ENCODE measurements at places on chromosomes 16 and 17.

DNA sequence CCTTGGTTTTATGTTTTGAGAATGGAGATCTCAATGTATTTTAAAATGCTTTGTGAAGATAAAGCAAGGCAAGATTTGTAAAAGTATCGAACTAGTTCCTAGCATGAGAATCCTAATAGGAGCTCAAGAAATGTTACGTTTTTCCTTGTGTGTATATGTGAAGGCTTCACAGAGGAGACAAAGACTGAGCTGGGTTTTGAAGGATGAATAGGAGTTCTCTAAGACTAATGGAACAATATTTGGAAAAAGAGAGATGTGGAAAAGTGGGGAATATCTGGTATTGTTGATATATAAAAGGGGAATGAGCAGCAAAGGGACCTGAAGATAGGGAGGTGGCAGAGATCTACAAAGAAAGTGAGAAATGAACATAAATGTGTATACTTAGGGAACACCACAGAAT, 127.4 kb downstream of the SNX11 start:
- no peak for DNase-seq

- no peak for DNase-seq
Measured at GRCh38 chr16:49697631-49698452, 158.1 kb downstream of the ZNF423 start.

- DNase-seq = no peak
Measured at GRCh38 chr16:52141871-52142270, 405.1 kb downstream of the TOX3 start.

- no peak for DNase-seq
Measured at GRCh38 chr16:68496689-68497088, 42.4 kb upstream of the ZFP90 start.

GRCh38 chr16:12155235-12155634, 178.7 kb downstream of the SNX29 start:
- DNase-seq = no peak

- DNase-seq = no peak
Measured at GRCh38 chr17:9383826-9384225, 191.8 kb downstream of the STX8 start.

DNA sequence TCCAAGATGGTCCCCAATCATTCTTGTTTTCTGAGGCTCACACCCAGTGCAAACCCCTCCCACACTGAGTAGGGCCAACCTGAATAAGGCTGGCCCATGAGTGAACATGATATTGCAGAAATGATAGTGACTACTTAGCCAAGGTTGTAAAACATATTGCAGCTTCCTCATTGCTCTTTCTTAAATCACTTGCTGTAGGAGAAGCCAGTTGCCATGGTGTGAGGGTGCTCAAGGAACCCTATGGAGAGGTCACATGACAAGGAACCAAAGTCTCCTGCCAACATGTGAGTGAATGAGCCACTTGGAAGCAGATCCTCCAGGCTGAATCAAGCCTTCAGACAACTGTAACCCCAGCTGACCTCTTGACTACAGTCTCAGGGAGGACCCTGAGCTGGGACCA, 191.4 kb downstream of the RGS9 start:
- DNase-seq = no peak

- no peak for DNase-seq
Measured at GRCh38 chr17:69575346-69575761, 160.9 kb downstream of the MAP2K6 start.

DNA sequence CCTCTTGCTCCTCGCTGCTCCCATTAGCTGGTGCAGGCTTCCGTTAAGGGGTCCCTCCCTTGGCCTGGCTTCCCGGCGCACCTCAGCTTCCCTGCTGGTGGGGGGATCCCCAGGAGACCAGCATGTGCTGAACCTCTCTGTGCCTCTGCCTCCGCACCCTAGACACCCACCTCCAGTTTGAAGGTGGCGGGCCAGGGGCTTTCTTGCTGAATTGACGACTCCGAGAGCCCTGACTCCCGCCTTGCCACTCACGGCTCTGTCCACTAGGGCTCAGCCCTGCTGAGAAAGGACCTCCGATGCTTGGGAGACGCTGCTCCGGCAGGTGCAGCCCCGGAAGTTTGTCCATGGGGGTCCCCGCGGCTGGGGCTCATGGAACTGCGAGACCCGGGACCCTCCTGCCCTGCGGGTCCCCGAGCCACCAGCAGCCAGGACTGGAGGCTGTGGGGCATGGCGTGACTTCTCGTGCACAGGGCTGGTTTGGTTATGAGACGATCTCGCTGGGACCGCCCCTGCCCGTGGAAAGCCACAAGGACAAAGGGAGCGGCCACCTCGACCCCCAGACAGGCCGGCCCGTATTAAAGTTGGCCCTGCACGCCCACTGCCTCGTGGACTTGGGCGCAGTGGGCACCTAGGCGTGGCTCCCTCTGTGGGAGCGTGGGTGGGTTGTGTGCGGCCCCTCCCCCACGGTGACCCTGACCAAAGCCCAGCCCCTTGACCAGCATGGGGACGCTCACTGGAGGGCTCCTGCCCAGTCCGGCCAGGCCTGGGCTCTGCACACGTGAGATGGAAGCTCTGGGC, 8.1 kb downstream of the CHMP6 start:
- DNase-seq = no peak

DNA sequence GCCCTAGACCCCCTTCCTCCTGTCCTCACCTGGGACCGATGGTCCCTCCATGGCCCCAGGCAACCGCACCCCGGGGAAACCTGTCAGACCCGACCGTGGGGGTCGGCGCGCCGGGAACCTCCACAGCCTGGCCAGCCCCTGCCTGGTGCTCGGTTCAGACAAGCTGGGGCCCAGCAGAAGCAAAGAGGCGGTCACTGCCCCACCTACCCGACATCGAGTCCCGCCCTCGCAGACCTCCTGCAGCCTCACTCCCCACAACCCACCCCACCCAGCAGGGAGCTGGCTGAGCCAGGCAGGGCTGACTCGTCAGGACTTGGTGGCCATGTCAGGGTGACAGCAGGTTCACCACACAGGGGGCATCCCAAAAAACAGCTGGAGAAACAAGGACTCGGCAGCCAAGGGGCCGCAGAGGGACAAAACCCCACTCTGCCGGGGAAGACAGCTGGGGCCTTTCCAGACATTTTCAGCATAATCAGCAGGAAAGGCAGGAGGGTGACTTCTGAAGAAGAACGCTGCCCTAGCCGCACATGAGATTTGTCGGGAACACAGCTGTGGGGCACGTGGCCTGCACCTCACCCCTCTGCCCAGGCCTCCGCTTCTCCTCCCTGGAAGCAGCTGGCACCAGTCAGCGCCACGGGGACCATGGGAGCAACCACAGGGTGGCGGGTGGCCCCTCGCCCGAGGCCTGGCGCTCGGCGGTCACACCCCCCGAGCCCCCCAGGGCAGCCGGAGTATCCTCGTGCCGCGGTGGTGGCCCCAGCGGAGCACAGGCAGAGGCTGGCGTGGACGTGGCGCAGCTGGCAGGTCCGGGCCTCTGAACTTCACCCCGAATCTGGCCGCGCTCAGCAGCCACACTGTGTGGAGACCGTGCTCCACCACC, 22.9 kb downstream of the GNPTG start:
- DNase-seq = no peak

DNA sequence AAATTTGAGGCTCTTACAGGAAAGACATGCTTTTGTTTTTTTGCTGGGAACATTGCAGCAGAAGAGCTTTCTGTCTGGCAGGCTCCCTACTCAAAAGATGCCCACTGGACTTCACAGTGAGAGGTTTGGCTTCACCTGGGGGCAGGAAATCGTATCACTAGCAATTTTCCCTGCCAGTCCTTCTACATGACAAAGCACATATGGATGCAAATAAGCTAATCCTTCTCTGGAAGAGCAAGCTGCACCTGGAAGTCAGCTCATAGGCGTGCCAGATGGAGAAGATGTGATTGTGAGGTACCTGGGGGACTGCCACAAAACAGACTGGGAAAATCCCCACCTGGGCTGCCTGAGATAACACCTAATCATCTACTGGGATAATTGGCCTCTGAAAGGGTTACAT, 195.0 kb upstream of the CPHXL start:
- no peak for DNase-seq

DNA sequence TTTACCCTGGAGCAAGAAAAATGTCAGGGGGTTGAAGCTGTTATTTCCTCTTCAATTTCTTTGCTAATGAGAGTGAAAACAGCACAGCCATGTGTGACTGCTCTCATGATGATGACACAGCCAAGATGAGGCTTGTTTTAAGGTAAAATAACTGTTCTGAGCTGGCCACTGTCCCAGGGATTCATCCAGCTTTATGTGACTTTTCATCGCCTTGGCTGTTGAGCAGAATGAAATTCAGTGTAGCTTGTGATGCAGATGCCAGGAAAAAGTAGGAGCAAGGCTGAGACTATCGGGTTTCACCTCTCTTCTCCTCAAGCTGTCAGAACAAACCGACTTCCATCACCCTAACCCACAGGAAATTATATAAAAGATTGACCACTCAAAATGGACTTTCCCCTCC, 361.8 kb upstream of the CDH5 start:
- no peak for DNase-seq

GRCh38 chr17:81125573-81126081, 39.7 kb upstream of the PVALEF start:
- DNase-seq = no peak

DNA sequence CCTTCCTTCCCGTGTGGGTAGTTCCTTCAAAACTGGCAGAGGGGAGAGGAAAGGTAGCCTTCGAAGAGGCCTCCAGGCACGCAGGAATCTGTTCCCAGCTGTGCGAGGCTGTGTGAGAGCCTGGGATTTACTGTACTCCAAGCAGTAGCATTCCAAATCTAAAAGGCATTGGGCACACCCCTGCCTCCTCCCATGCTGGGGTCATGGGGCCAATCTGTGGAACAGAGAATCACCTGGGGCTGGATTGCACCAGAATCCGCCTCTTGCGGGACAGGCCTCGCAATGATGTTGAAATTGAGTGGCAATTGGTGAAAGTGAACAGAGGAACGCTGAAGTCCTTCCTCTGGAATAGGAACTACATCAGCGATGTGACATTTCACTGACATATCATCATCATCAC, 72.5 kb upstream of the IRX3 start:
- DNase-seq = no peak

DNA sequence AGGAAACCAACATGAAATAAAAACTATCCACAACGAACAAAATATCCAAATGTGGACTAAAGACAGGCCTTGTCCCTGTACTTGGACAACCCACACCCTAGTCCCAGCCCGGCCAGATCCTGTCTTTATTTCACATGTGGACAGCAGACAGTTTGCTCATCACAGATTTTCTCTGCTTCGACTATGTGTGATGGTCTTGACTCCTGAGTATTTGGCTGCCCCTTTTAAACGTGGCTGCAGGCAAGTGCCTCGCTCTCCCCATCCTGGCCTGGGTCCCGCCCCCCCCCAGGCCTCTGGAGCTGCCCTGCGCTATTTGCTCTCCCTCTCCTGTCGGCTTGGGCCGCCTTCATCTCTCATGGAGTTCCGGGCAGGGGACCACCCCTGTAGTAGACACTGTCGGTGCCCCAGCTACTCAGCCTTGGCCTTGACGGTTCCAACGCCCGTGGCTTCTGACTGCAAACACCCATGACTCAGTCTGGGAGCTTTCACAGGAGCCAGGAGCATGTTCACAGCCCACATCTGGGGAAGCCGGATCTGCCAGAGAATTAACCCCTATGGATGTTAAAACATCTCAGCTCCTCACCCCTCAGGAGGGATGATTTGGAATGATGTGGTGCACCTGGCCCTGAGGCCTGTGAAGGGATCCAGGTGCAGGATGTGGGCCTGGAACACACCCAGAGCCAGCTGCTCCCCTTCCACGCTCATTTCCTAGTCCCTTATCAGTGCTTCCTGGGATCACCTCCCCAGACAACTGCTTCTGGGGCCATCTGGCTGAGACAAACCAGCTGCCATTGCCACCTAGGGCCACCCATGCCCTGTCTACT, 229.7 kb upstream of the RPL38 start:
- no peak for DNase-seq

- no peak for DNase-seq
Measured at GRCh38 chr17:42873315-42873714, 22.3 kb downstream of the AOC3 start.

GRCh38 chr17:73022694-73023093, 69.8 kb downstream of the SLC39A11 start:
- DNase-seq = no peak

GRCh38 chr17:75288770-75289114, 491 bp downstream of the SLC25A19 start:
- peak; percentile 14 for DNase-seq

GRCh38 chr16:977081-977701, 4.4 kb upstream of the SOX8 start:
- no peak for DNase-seq

- no peak for DNase-seq
Measured at GRCh38 chr16:1613211-1613622, 1.1 kb downstream of the CRAMP1 start.

GRCh38 chr17:6936370-6937028, 59.4 kb upstream of the ALOX12 start:
- DNase-seq = no peak

- no peak for DNase-seq
Measured at GRCh38 chr17:12318571-12319266, 298.0 kb downstream of the MAP2K4 start.

- no peak for DNase-seq
Measured at GRCh38 chr17:59785091-59785799, 77.8 kb downstream of the VMP1 start.

- DNase-seq = no peak
Measured at GRCh38 chr17:57781386-57782061, 36.4 kb upstream of the CCDC182 start.

DNA sequence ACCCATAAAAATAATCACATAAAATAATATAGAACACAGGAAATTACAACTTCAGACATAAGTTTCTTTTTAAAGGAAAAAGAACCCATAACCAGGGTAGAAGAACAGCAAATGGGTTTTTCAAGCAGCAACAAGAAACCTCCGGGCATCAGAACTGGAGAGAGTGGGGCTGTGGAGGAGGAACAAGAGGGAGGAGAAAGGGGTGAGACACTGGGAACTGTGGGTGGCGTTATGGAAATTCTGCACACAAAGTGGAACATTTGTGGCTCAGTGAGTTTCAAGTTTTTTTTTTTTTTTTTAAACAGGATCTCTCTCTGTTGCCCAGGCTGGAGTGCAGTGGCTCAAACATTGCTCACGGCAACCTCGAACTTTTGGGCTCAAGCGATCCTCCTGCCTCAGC, 22.6 kb downstream of the EMP2 start:
- no peak for DNase-seq

- DNase-seq = no peak
Measured at GRCh38 chr16:10940501-10941079, 1.7 kb downstream of the DEXI start.

DNA sequence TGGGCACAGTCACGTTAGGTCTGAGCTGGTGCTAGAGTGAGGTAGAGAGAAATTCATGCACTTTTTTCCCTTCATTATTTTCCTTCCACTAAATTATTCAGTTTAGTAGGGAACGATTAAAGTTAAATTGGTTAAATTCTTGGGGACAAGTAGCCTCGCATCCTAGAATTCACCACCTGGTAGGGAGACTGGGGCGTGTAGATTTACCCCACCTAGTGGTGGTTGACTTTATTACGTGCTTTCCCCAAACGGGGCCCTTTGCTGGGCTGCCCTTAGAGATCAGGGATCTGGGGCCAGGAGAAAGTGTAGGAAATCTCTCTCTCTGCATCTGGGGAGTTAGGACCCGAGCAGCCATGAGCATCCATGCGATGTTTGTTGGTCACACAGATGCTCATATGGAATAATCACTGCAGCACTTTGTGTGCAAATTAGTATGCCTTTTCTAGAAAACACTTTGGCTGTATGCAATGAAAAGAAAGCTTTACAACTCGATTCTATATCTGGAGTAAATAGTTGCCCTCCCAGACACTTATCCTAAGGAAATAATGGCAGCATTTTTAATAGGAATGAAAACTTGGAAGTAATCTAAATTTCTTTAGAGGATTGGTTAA, 107.0 kb downstream of the PLCG2 start:
- DNase-seq = peak; percentile 39

- no peak for DNase-seq
Measured at GRCh38 chr17:67171560-67171959, 73.4 kb downstream of the HELZ start.
